ENCODE measurements at places on chromosomes 4 and X.

GRCh38 chrX:22122510-22122909 is 90.4 kb downstream of the PHEX start:
- peaks cover 4% of the 10 kb centered on the region for H3K36me3 ChIP-seq
- DNase-seq: no peak
- H3K4me1 ChIP-seq: peaks cover 5% of the 10 kb centered on the region
- H3K27ac ChIP-seq: no peak overlapping the region
- H3K27me3 ChIP-seq: no peaks in the 10 kb centered on the region
- no peak overlapping the region for H3K4me3 ChIP-seq

GRCh38 chr4:176123710-176124407 is 58.2 kb downstream of the WDR17 start:
- H3K4me1 ChIP-seq: peaks cover 7% of the 10 kb centered on the region
- no peaks in the 10 kb centered on the region for H3K27me3 ChIP-seq
- peak overlapping the region; percentile 70 for H3K27ac ChIP-seq

GRCh38 chrX:142671036-142671435 is 354.7 kb upstream of the SPANXN4 start:
- DNase-seq: no peak
- no peaks in the 10 kb centered on the region for H3K27me3 ChIP-seq
- no peaks in the 10 kb centered on the region for H3K4me1 ChIP-seq
- no peak overlapping the region for H3K27ac ChIP-seq
- no peak overlapping the region for H3K4me3 ChIP-seq
- no peaks in the 10 kb centered on the region for H3K36me3 ChIP-seq

DNA sequence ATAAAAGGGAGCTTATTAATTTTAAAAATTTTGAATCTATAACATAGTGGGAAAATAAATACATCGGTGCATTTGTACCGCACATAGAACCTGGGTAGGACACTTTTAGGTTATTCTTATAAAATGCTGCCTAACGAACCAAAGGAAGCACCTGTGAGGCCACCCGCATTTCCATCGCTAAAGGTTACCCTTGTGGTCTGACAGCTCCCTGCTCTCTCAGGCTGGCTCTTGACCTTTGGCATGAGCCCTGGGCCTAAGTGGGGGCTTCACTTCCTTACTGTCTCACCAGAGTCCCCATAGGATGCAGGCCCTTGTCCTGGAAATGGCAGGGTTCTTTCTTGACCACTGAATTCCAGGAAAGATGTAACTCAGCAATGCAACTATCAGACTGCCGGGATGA is 46.0 kb downstream of the HADH start:
- H3K27ac ChIP-seq: peak overlapping the region; percentile 59
- H3K36me3 ChIP-seq: peaks cover 29% of the 10 kb centered on the region
- H3K27me3 ChIP-seq: no peaks in the 10 kb centered on the region
- peak overlapping the region; percentile 47 for H3K4me3 ChIP-seq
- peak; percentile 6 for DNase-seq

Measured in stimulated activated naive B cell treated with anti-CD40 and anti-IgM and Interleukin-4, amounts not matched to agents 10 μg/mL and 1 μg/mL and 100 μg/mL, for 72 hours (primary cell).